ENCODE measurements at places on chromosomes 2 and 18. TPM values are rescaled to one million over a fixed set of nuclear protein-coding genes. Genes with fewer than 3 reads are reported as not detected.

- no peak for DNase-seq
Observed at GRCh38 chr2:240995041-240996021, 3.1 kb upstream of the SNED1 start.

GRCh38 chr2:189798312-189799029 lies 14.2 kb downstream of the PMS1 start:
- DNase-seq: peak; percentile 64

DNA sequence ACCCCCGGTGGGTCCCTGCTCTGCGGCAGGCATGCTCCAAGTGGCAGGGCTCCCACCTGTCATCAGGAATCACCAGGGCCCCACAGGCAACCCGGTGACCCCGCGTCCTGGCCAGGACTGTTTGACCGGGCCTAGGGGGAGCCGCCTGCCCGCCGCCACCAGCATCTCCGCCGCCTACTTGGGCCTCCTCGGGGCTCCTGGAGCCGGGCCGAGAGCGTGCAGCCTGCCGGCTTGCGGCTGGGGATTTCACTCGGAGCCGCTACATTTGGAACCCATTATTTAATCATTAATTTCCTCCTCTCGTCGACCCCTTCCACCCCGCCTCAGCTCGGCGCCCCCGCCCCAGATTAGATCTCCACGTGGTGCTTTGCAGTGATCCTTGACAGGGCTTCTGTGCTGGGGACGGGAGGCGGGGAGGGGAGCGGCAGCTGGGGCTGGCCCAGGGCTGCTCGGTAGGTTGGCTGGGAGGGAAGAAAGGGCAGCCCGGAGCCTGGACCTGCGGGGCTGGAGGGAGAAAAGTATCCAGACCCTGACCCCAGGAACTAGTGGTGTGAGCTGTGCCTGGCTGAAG lies 295.4 kb downstream of the CYP26B1 start:
- no peak for DNase-seq

DNA sequence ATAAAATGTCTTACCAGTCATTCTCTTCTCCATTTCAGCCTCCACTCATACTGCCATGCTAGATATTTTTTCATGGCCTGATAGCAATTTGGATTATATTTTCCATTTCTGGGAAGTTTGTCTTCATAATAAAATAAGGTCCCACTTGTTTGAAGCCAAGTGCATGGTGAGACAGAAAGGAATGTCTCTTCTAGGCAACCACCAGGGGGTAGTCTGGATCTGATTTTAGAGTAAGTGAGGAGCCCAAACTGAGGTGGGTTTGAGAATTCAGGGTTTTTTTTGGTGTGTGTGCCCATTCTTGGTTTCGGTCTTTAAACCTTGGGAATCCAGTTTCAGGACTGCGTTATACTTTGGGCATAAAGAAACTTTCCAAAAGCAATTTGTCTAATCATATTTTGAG lies 315.5 kb downstream of the RPRM start:
- DNase-seq: no peak

Gene FARSB
- total RNA-seq: 39.4 TPM

Measured in HFFc6 (cell line).